Cerebellar cortex (tissue), 1 donor: ENCODE measurements at places on chromosomes 4 and X.
A peak's percentile ranks its signal among the peaks of the same experiment; 100 is the strongest.

- DNase-seq: no peak
These were observed 3.3 kb upstream of the ADH7 start for GRCh38 chr4:99438405-99438780.

DNA sequence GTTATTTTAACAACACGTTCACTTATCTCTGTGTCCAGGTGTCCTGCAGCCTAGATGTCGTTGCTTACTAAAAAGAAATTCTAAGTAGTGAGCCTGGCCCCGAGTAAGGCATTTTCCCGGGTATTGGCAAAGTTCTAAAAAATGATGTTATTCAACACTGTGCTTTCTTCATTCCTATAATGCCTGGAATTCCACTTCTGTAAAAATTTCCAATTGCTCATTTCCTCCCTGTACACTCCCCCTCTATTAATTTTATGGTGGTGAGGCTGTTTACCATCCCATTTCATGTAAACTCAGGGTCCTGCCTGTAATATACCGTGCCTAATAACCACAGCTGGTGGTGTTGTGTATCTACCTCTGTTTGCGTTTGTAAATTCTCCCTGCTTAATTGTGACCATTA, 14.2 kb downstream of the BST1 start:
- DNase-seq: no peak

DNA sequence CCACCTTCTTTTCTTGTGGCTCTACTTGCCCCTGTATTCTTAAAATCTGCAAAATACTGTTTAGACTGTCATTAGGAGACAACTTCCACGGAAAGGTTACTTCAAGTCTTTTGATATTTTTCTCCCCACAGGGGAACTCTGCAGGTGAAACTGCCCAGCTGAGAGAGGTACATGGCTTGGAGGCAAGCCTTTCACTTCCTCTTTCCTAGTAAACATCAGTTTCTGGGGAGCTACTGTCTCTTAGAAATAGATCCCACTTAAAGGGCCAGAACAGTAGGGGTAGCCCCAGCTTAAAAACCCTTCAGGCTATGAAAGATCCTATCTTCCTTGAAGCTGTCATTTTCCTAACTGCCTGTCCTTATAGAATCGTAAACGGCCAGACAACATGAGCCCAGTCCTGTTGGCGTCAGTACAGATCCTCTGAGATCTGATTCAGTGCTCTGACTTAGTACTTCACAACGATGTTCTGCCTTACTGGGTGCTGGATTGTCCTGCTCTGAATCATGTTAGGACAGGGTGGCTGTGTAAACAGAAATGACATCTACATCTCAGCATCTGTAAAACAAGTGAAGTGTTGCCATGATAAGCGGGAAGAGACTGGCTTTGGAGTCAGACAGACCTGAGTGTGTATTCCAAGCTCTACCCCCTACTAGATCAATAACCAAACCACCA, 102.1 kb downstream of the ITIH6 start:
- DNase-seq: no peak

- peak; percentile 3 for DNase-seq
These were observed 103.6 kb upstream of the ADGRG2 start for GRCh38 chrX:19225909-19226308.

GRCh38 chr4:48194971-48195370, 60.9 kb upstream of the TXK start:
- DNase-seq: no peak

GRCh38 chr4:15349531-15349935, 78.3 kb upstream of the C1QTNF7 start:
- no peak for DNase-seq

- no peak for DNase-seq
These were observed 118.9 kb downstream of the EVC2 start for GRCh38 chr4:5589495-5589894.

GRCh38 chr4:183342541-183343533, 20.6 kb upstream of the CLDN24 start:
- DNase-seq: no peak

DNA sequence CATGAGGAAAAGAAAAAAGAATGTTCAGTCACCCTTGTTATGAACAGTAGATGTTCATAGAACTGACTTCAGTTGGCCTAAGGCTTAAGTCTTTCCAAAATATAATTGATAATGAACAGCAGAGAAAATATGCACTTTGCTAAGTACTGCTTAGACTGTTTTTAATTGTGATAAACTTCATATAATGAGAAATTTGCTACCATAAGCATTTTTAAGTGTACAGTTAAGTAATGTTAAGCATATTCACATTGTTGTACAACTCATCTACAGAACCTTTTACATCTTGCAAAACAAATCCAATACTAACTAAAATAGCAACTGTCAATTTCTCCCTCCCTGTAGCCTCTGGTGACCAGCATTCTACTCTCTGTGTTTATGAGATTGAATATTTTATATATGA, 792.2 kb upstream of the LCORL start:
- no peak for DNase-seq

DNA sequence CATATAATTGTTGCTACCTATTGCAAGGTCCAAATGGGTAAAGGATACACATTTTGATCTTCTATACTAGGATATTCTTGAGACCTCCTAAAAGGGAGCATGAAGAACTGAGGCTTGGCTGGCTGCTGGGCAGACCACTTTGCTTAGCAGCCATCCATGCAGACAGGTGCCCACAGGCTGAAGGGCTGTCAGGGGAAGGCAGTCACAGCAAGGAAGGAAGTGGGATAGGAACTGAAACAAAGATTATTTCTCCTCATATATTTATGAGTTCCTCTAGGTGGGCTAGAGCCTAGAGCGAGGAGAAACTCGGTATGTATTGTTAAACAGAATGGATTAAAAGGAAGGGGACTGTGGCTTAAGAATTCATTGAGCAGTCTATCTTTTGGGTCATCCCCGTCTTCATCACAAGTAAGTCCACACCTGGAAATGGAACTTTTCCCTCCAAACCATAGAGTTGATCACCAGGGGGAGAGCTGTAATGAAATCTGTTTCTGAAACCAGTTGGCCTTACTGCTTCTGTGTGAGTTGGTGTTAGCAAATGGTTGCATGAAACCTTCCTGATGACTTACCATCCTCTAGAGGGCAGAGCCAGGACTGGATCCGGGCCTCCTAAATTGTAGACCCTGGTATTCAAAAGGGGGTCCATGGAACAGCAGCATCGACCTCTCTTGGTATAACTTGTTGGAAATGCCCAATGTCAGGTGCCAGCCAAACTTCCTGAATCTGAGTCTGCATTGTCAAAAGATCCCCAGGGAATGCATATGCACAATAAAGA, 42.3 kb downstream of the AFF2 start:
- DNase-seq: no peak

DNA sequence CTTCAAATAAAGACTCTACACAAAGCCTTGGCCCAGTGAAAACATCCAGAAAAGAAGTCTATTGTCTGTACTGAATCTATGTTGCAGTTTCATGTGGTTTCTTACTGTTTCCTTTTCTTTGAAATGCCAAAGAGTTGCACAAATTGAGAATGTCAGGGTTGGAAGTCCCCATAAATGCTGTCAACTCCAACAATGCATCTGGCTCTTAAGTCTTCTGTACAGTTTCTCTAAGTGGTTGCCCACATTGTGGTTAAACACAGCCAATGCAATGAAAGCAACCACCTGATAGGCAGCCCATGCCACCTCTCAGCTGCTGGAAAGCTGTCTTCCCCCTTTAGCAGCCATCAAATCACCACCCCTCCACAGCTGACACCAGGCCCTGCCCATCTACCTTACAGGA, 67.2 kb upstream of the C1GALT1C1 start:
- DNase-seq: no peak

DNA sequence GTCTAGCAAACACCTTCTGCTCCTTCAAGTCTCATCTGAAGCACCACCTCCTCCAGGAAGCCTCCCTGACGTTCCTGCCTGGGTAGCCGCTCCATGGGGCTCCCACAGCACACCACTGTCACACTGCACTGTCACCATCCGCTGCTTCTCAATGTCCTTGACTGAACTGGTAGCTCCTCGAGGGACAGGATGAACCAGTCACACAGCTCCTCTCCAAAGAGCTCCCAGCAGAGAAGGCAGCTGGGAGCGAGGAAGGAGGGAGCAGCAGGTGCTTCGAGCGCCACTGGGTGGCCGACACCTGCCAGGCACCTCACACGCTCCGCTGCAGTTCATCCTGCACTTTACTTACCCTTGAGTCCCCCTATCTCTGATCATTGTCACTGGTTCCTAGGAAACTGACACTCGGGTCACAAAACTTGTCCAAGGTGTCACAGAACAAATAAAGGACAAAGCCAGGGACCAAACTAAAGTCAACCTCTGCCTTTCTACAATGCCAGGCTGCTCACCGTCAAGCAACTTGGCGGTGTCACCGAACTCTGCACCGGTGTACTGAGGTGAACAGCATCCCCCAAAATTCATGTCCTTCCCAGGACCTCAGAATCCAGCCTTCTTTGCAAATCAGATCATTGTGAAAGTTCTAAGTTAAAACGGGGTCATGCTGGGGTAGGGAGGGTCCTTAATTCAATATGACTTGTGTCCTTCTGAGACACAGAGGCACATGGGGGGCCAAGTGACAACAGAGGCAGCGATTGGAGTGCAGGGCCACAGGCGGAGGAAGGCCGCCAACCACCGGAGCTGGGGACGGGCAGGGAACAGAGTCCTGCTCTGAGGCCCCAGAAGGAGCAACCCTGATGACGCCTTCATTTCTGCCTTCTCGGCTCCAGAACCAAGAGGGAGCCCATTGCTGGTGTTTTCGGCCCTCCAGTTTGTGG, 5.5 kb upstream of the S100P start:
- DNase-seq: no peak

- DNase-seq: no peak
These were observed 228.5 kb downstream of the PCDH7 start for GRCh38 chr4:30948653-30949052.

DNA sequence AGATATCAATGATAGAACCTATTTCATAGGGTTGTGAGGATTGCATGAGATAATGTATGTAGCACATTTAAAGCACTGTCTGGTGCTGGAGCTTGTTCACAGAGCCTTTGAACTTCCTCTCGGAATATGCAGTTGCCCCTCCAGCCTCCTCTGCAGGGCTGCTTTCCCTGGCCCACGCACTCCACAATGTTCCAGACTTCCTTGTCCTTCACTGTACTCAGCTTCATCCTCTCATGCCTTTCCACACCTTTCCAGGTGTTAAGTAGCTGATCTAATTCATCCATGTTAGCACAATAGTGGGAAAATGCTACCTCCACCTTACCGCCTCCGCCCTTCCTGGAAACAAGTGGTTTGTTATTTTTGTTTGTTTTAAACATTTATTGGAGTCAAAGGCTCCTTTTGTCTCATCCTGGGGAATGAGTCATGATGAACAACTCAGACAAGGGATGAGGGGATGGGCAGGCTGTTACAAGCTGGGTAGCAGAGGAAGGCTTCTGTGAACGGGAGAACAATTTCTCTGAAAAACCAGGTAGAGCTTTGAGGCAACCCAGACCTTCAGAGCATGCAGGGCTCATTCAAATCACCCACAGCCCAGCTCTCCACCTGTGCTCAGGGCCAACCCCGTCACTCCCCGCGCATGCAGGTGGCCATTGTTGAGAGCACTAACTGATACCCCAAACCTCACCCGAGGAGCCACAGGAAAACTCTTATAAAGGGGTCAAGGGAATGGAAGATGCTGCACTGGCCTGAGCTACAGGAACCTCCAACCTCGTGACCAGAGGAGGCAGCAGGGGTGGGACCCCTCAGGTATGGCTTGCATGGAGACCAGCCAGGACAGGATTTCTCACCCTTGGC, 84.9 kb upstream of the TBL1X start:
- no peak for DNase-seq

- no peak for DNase-seq
These were observed 573.2 kb downstream of the CENPC start for GRCh38 chr4:66972087-66972486.

- DNase-seq: no peak
These were observed 241.7 kb upstream of the TLL1 start for GRCh38 chr4:165631208-165631894.
